ENCODE measurements at places on chromosomes 11 and 22. TPM values are rescaled to one million over a fixed set of nuclear protein-coding genes. Genes with fewer than 3 reads are reported as not detected.

DNA sequence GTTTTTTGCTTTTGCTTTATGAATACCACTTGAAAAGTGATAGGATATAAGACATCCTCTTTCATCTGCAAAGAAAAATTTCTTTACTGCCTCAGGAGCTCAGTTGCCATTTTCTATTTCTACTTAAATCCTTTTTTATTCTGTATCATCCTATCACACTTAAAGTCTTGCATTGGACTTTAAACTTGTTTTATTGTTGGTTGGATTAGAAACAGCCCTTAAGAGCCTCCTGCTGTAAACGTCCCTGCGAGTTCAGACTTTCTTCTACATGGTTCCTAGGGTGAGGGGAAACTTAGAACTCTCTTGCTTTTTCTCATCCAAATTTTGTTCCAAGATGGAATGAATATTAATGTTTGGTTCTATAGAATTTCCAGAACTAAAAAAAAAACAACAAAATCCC is 234.3 kb downstream of the JRKL start:
- no peak for DNase-seq

DNA sequence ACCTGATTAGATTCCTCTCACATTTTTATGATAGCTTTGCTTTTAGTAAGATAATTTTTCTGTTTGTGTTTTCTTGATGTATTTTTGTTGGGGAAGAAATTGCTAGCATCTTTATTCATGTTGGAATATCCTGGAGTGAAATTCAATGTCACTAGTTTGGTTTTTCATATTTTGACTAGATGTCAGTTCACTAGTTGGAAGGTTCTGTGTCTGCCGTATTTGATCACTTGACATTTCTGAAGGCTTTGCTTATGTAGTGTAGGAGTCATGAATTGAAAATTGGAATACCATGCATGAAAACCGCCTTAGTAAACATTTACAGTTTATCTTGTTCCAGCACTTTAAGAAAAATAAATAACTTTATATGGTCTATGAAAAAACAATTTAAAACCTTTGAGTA is 348.4 kb downstream of the AASDHPPT start:
- DNase-seq, result no peak

GRCh38 chr11:94866936-94867795 is 99.0 kb downstream of the AMOTL1 start:
- DNase-seq, result no peak

DNA sequence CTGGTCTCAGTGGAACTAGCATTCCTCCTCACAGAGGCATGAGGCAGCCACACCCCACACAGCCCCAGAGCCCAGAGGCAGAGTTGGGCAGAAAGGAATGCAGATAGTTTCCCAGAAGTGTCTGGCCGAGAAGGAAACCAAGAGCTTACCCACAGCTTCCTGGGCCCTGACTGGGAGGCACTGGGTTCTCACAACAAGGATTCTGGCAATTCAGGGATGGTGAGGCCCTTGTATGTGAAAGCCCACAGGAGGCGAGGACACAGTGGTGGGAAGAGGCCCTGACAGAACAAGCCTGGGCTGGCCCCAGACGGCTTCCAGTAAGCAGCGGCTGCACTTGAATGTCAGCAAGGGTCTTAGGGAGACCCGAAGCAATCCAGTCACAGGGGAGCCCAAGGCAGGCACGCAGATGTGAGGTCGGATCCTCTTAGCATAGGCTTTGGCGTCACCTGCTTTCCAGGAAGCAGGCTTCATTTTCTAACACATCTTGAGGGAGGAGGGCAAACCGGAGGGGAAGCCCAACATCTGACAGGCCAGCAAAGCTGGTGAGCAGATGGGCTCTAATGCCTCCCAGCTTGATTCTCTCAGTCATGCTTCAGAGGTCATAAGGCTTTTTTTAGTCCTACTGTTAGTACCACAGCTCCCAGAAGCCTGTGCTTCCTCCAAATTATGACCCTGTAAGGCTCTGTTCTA is 78.3 kb upstream of the AKIP1 start:
- DNase-seq, result no peak

DNA sequence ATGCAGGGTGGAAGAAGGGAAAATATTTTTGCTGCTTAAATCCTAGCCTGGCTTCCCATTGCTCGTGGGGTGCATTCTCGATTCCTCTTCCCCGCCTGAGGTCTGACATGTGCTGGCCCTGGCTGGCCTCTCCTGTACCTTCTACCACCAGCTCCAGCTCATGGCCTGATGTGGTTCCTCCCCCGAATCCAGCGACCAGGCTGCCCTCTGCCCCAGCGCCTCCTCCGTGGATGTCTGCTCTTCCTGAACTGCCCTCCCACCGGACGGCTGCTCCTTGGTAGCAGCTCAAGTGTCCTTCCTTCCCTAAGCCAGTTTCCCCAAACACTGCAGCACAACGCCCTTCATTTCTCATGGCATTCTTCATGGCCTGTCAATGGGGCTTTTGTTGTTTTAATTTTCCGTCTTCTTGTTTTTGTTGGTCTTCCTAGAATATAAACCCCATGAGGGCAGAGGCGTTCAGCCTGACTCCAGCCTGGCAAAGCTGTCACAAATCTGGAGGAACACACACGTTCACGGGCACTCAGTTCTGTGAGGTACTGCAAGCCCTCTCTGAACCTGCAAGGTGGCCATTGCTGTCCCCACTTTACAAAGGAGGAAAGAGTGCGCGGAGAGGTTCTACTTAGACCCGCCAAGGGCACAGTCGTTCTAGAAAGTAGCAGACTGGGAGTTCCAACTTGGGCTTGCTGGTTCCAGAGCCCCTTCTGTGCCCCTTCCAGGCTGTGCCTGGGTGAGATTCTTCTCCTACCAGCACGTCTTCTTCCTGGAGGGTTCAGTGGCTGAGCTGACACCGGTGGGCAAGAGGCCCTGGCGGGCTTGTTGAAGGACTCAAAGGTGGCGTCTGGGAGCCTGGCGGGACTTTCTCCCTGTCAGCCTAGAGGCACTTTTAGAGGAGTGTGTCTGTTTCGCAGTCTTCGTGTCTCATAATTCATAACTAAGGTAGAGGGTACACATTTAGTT is 953 bp upstream of the LRP5 start:
- DNase-seq, result no peak

DNA sequence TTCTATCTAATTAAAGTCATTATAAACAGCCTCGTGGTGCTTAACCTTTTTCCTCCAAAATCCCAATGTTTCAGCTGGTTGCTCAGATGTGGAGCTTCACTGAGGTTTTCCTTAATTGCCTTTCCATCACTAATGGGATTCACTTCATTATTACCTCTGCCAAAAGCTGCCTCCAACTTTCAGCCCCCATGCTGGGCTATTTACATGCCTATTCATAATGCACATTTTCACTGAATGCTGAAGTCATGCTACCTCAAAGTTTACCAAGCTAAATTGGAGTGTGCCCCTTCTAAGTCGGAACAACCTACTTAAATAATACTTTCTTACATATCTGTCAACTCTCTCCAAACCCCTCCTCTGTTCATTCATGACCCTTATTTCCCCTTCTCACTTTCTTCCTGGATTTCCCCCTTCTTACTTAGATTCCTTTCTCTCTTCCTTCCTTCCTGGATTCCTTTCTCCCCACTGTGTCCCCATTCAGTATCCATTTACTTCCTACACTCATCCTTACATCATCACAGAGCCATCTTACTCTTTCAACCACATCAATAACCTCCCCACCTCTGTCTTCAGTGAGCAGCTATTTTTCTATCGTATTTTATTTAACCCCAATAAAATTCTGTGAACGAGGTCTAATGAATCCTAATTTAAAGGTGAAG is 887.3 kb upstream of the TENM4 start:
- DNase-seq, result no peak

- no peak for DNase-seq
Measured at GRCh38 chr11:108973402-108974162, 308.7 kb downstream of the DDX10 start.

DNA sequence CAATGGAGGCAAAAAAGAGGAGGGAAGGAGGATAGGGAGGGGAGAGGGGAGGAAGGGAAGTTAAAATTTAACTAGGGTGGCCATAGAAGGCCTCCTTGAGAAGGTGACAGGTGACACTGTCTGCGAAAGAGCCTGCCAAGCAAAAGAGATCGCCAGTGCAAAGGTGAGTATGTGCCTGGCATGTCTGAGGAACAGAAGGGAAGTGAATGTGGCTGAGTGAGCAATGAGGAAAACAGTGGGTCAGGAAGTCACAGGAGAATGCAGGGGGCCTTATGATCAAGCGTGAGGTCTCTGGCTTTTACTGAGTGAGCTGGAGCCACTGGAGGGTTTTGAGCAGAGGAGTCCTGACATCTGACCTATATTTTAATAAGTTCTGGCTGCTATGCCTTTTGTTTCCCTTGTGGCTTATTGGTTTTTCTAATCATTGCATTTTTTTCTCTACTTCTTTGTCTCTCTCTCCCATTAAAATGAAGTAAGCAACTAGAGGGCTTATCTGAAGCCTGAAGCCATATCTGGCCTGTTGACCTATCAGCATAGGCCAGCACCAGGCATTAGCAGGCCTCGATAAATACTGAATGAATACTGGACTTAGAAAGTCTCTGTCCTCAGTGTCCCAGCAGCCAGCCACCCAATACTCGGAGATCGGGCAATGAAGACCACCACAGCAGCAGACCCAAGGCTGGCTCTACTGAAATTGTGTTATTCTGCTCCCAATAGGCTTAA is 5.6 kb downstream of the AP1B1 start:
- no peak for DNase-seq

DNA sequence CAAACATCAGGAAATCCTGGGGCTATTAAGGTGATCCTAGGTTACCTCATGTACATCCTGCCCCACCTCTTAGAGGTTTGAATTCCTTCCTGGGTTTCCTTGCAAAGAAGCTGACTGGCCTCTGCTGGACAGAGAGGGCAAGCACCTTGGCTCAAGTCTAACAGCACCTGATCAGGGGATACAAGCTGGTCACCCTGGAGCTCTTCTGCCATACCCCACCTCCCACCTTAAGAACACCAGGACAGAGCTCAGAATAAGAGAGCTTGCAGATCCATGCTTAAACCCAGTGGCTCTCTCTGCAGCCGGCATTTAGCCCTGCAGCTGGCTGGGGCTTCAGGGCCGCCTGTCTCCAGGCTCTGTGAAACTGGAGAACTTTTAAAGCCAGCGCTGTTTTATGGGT is 386.6 kb upstream of the NARS2 start:
- no peak for DNase-seq

- no peak for DNase-seq
Measured at GRCh38 chr11:122808478-122808869, 29.8 kb upstream of the CRTAM start.

DNA sequence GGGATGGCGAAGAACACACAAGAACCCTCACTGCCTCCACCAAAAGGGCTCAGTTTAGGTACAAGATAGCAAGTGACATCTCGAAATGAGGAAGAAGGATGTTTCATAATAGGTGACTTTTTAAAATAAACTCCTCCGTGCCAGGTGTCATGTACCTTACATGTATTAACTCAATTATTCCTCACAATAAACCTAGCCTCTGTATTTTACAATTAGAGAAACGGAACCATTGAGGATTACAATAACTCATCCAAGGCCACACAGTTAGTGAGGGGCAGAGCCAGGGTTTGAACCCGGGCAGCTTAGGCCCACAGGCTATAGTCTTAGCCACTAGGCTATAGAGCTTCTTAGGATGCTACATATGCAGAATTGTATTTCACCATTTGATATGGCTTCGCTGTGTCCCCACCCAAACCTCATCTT is 965 bp upstream of the PAMR1 start:
- no peak for DNase-seq

- no peak for DNase-seq
Measured at GRCh38 chr11:36619502-36619901, 21.5 kb upstream of the RAG2 start.

DNA sequence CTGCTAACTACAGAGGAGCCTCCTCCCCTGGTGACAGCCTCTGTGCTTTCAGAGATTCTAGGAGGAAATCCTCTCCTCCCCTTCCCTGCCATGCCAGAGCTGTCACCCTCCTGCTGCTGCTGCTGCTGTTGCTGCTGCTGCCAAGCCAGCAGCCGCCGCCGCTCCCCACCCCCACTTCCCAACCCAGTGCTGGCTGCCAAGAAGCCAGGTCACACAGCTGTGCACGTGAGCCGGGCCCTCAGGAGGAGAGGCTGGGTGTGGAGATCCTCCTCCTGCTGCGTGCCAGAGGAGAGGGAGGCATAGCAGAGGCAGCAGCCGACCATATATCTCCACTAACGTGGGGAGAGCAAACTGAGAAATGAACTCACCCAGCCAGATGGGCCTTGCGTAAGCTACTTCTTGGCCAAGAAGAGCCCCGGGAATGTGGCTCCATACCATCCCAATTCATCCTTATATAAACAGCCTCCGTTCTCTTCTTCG is 12.4 kb downstream of the CRY2 start:
- DNase-seq, result peak; percentile 96

GRCh38 chr11:8242499-8243280 is 21.0 kb downstream of the LMO1 start:
- no peak for DNase-seq

- no peak for DNase-seq
Measured at GRCh38 chr22:31271485-31271884, 20.8 kb downstream of the PIK3IP1 start.

DNA sequence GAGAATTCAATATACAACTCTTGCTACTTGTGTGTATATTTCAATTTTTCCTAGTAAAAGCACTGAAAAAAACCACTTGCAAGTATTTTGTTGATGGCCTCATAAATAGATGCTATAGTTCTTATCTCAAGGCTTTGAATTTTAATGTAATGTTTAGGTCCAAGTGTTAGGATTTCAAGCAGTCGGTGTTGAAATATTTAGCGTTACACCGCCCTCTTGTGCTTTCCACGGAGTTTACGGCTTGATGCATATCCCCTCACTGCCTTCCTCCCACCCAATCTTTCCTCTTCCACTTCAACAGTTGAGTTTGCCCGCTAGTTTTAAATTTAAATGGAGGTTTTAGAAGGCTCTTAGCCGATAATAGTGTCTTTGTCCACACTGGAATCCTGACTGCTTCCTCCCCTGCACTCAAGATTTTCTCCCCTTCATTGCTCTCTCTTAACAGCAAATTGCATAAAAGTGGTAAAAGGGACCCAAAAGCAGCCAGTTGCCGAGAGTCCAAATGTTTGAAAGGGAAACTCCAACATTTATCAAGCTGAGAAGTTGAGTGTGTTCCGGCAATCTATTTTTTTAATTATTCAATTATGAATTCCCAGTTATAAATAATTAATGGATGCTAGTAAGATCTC is 25.9 kb upstream of the HTATIP2 start:
- DNase-seq, result no peak

- no peak for DNase-seq
Measured at GRCh38 chr11:114095899-114096298, 36.4 kb downstream of the ZBTB16 start.

The HTR3B gene
- total RNA-seq, result not detected

The FAT3 gene
- 0.45 TPM for total RNA-seq

The CNTF gene
- 2.2 TPM for total RNA-seq

The MRGPRX4 gene
- total RNA-seq, result not detected

The LRP4 gene
- total RNA-seq, result 3.1 TPM

The KCNK7 gene
- total RNA-seq, result 1.5 TPM

The E2F8 gene
- not detected for total RNA-seq

The APOBEC3F gene
- 2.5 TPM for total RNA-seq

The OR52I1 gene
- not detected for total RNA-seq

The MS4A6A gene
- 196 TPM for total RNA-seq

The OR10A2 gene
- total RNA-seq, result not detected

Measured in mesenteric fat pad (tissue), 1 donor.